Hepatocyte (in vitro differentiated cells): ENCODE measurements at places on chromosomes 6 and 20. TPM values are rescaled to one million over a fixed set of nuclear protein-coding genes. Genes with fewer than 3 reads are reported as not detected.

CPNE5 gene
- 0.30 and 1.4 TPM in 2 replicates for total RNA-seq

CBFA2T2 gene
- 29.2 and 31.1 TPM in 2 replicates for total RNA-seq

PRR18 gene
- 0.77 and 1.0 TPM in 2 replicates for total RNA-seq

TSBP1 gene
- not detected in 2 replicates for total RNA-seq

SNAP25 gene
- 3.6 and 3.7 TPM in 2 replicates for total RNA-seq

LY86 gene
- total RNA-seq: 0.27 TPM in 1 of 2 replicates, not detected in the other

DUSP22 gene
- 21.9 and 26.3 TPM in 2 replicates for total RNA-seq

CDH26 gene
- total RNA-seq: 0.88 and 2.2 TPM in 2 replicates

COL9A1 gene
- 1.5 and 1.6 TPM in 2 replicates for total RNA-seq

NPBWR2 gene
- not detected in 2 replicates for total RNA-seq

POU3F2 gene
- total RNA-seq: 0.08 and 0.13 TPM in 2 replicates

RHAG gene
- not detected in 2 replicates for total RNA-seq

ULBP3 gene
- total RNA-seq: 5.1 and 6.6 TPM in 2 replicates

EGFL8 gene
- 1.8 and 4.5 TPM in 2 replicates for total RNA-seq

ADAM33 gene
- 14.8 and 18.9 TPM in 2 replicates for total RNA-seq

HLA-DPB1 gene
- 18.0 and 22.1 TPM in 2 replicates for total RNA-seq

CNR1 gene
- total RNA-seq: 4.4 and 5.2 TPM in 2 replicates

OLIG3 gene
- not detected in 2 replicates for total RNA-seq

ZNF322 gene
- 23.6 and 26.6 TPM in 2 replicates for total RNA-seq

FAM217A gene
- not detected in 2 replicates for total RNA-seq

DOK5 gene
- total RNA-seq: 4.9 and 7.0 TPM in 2 replicates

TPBG gene
- total RNA-seq: 24.8 and 32.0 TPM in 2 replicates

HSPA1L gene
- total RNA-seq: 1.4 and 2.2 TPM in 2 replicates

TRIM40 gene
- 0.40 and 1.0 TPM in 2 replicates for total RNA-seq

GPRC6A gene
- 2.8 TPM in 2 replicates for total RNA-seq

ECT2L gene
- total RNA-seq: 0.16 TPM in 1 of 2 replicates, not detected in the other

PSMB1 gene
- 252 and 261 TPM in 2 replicates for total RNA-seq

SLC17A1 gene
- total RNA-seq: 1.9 and 3.2 TPM in 2 replicates

MCCD1 gene
- 0.47 and 1.2 TPM in 2 replicates for total RNA-seq

SMIM28 gene
- not detected in 2 replicates for total RNA-seq

DNMT3B gene
- total RNA-seq: 4.3 and 4.5 TPM in 2 replicates

SUMO4 gene
- total RNA-seq: 2.2 and 2.6 TPM in 2 replicates

SMLR1 gene
- 23.7 and 28.9 TPM in 2 replicates for total RNA-seq

WFDC10B gene
- total RNA-seq: 2.6 TPM in 1 of 2 replicates, not detected in the other
